ENCODE measurements at places on chromosomes 5 and 9.

- no peak for DNase-seq
Measured at GRCh38 chr5:39016587-39017275, 57.5 kb downstream of the RICTOR start.

GRCh38 chr5:91277093-91277626 lies 106.0 kb downstream of the ARRDC3 start:
- no peak for DNase-seq

DNA sequence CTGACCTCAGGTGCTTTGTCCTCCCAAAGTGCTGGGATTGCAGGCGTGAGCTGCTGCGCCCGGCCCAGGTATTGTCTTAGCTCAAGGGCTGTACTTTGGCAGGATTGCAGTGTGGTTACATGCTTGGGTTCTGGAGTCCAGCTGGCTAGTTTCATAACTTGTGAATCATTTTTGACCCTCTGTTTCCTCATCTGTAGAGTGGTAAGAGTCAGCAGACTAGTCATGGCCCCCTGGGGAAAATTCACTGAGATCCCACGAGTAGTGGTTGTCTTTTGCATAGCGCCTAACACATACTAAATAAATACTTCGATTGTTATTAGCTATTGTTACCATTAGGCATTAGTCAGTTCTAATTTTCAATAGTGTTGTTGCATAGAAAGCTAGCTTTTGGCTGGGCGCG lies 14.3 kb downstream of the PTPA start:
- DNase-seq: no peak

DNA sequence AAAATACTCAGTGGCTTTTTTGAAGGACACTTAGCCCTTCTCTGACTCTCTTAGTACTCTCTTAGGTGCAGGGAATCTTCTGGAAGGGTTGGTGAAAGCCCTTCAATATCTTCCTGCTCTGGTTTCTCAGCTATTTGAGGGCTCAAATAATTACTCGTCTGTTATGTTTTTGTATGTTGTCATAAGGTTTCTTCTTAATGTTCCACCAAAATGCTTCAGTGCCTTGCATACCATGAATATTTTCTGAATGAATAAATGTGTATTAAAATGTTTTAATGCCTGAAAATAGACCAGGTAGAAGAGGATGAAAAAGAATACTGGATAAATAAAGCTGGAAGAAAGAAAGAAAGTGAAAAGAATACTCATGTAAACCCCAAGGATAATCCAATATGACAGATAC lies 124.3 kb downstream of the STK32A start:
- DNase-seq: no peak

DNA sequence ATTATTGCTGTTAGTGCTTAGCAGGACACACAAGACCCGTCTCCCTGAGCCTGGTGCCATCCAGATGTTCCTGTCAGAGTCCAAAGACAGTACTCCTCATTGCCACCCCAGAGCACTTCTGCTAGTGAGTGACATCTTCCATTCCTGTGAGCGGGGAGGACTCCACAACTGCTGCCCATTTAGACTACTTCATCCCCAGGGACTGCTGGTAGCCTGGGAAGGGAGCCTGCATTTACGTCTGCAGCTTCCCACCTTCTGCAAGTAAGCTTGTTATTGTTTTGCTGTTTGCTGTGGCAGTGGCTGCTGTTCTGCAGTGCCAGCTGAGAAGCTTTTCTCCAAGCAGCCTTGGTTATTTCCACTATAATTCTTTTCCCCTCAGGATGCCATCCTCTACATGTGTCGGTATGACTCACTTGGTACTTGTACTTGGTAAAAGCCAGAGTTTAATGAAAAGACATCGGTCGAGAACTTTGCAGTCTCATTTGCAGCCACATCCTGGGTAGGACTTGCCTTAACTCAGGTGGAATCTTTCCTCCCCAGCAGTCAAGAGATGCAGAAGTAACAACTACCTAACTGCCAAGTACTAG lies 10.6 kb upstream of the MAP1B start:
- no peak for DNase-seq

- DNase-seq: no peak
Measured at GRCh38 chr5:176454724-176455394, 6.7 kb downstream of the FAF2 start.

DNA sequence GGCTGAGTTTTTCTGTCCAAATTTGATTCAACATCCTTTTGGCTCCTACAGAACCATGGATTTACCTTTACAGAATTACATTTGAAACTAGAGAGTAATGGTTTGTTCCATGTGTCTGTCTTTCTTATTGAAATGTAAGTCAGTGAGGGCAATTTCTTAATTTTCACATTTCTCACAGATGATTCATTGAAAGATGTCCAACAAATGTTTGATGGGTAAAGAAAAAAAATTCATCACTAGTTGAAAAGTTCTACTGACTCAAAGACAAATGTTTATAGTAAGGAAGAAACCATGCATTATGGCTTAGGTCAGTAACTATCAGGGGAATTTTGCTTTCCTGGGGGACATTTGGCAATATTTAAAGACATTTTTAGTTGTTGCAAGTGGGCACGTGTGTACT lies 131.6 kb upstream of the TRPM3 start:
- no peak for DNase-seq

All from activated B cell treated with CpG ODN at 0.5 μM for 24 hours (primary cell).